ENCODE measurements at places on chromosomes 12 and 14.
A peak's percentile ranks its signal among the peaks of the same experiment; 100 is the strongest.

DNA sequence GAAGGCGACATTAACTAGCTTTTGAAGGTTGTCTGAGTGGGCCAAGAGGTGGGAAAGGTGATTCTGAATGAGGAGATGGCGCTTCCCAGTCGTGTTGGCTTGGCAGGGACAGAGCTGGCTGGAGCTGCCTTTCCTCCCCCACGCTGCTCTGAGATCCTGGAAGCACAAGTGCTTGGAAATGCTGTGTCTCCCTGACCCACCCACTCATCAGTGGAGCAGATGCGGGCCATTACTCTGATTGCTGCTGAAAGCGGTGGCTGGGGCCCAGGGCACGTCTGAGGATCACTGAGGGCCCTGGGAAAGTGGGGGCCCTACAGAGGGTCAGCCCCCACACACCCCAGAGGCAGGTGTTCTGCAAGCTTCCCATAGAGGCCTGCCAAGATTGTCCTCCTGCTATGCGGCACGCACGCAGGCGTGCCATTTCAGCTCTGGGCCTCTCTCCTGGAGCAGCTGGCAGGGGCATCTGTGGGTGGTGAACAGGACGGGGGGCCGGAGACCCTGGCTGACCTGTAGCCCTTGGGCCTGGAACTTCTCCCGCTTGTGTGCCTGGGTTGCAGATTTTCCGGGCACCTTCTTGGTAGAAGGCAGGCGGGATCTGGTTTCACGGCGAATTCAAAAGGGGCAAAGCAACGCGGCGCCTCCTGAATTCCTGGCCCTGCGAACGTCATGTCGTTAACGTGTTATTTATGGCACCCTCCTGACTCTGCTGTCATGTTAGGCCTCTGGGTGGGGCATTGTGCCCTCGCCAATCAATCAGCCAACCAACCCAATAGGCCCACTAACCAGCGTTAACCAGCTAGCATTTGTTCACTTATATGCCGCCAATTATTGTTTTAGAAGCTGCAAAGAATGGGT, 133.8 kb upstream of the TBX3 start:
- no peak for DNase-seq

DNA sequence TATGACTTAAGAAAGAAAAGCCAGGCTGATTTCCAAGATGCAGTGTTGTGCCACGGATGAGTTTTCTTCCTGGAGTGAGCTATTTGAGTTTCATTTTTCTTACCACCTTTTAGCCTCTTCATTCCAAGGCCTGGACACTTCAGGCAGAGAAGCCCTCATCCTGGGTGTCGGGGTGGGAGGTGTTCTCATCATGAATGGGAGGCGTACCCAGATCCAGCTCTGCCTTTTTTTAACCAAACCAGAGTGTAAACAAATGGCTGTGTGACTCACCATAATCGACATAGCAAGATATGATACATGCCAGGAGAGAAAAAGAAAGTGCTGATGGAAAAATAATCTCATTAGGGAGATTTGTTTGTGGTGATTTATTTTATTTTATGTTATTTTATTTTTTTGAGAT, 79.9 kb downstream of the ARF6 start:
- DNase-seq = no peak

GRCh38 chr14:22532345-22533056, 56.5 kb downstream of the DAD1 start:
- no peak for DNase-seq

GRCh38 chr14:82451675-82452074, 918.0 kb upstream of the SEL1L start:
- DNase-seq = no peak

- DNase-seq = no peak
Measured at GRCh38 chr14:28102814-28103213, 663.8 kb upstream of the FOXG1 start.

GRCh38 chr14:104940526-104941150, 16.0 kb downstream of the PLD4 start:
- DNase-seq = no peak

GRCh38 chr12:90627180-90627896, 327.6 kb downstream of the CCER1 start:
- no peak for DNase-seq

GRCh38 chr14:51707327-51707726, 55.6 kb downstream of the FRMD6 start:
- DNase-seq = no peak

- DNase-seq = no peak
Measured at GRCh38 chr14:83842547-83842946, 1687.4 kb upstream of the FLRT2 start.

GRCh38 chr12:118429688-118430383, 53.5 kb downstream of the SUDS3 start:
- no peak for DNase-seq

DNA sequence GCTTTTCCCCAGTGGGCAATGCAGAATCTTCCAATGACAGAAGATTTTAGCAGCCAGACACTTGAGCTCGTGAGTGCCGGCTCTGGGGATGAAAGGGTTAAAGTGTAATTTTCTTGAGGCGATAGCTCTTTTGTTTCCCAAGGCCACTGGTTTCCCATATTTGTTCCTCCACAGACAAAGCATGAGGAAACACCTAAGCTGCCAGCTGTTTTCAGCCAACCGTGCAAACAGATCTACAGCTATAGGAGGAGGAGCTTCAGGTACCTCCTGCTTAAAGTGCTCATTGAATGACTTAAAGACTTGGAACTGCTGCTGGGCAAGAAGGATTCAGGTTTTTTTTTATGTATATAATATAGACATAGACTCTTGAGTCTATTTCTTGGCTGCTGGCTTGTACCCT, 1311.5 kb downstream of the TMEM121 start:
- DNase-seq = no peak

DNA sequence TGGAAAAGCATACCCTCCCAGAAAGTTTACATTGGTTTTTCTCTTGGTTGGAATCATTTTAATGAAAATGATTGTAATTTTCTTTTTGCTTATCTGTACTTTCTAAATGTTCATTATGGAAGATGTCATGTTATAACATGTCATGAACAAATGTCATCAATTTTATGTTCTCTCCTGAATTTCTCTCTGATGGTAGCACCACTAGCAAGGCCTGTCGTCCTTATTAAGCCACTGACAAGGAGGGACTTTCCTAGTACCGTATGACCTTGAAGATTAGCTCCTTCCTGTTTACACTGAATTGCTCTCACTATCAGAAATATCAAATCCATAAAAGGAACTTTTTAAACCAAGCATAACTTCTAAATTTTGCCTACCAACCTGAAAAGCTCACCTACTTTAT, 99.0 kb downstream of the ESR2 start:
- no peak for DNase-seq

- no peak for DNase-seq
Measured at GRCh38 chr14:29388571-29388970, 539.1 kb downstream of the PRKD1 start.

GRCh38 chr14:58198086-58198485, 1.9 kb upstream of the ACTR10 start:
- no peak for DNase-seq

GRCh38 chr12:65903691-65904383, 79.6 kb downstream of the HMGA2 start:
- DNase-seq = no peak

GRCh38 chr12:7019043-7019569, 830 bp upstream of the LPCAT3 start:
- DNase-seq = no peak

DNA sequence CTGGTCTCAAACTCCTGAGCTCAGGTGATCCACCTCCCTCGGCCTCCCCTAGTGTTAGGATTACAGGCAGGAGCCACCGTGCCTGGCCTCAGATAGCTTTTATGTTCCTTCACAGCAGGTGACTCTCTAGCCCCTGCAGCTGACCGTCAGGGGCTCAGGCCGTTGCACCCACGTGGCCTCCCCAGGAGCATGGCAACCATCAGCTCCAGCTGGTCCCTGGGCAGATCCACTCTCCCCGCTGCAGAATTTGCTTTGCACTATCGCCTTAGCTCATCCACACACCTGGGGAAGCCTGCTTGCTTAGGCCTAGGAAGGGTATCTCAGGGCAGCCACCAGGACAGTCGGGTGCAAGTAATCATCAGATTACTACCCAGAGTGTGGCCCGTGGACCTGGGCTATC, 62.6 kb downstream of the TSPAN9 start:
- DNase-seq = no peak

DNA sequence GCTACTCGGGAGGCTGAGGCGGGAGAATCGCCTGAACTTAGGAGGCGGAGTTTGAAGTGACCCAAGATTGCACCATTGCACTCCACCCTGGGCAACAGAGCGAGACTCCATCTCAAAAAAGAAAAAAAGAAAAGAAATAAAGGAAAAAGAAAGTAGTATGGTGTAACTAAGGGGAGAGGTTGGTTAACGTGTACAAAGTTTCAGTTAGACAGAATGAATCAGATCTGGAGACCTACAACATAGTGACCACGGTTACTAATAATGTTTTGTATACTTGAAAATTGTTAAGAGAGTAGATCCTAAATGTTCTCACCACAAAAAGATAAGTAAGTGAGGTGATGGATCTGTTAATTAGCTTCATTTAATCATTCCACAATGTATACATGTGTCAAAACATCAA, 1208.8 kb downstream of the VRK1 start:
- DNase-seq = no peak

GRCh38 chr12:124392271-124392666, 97.4 kb downstream of the RFLNA start:
- DNase-seq = peak; percentile 12

- peak; percentile 88 for DNase-seq
Measured at GRCh38 chr14:74612350-74613021, 449 bp upstream of the LTBP2 start.

DNA sequence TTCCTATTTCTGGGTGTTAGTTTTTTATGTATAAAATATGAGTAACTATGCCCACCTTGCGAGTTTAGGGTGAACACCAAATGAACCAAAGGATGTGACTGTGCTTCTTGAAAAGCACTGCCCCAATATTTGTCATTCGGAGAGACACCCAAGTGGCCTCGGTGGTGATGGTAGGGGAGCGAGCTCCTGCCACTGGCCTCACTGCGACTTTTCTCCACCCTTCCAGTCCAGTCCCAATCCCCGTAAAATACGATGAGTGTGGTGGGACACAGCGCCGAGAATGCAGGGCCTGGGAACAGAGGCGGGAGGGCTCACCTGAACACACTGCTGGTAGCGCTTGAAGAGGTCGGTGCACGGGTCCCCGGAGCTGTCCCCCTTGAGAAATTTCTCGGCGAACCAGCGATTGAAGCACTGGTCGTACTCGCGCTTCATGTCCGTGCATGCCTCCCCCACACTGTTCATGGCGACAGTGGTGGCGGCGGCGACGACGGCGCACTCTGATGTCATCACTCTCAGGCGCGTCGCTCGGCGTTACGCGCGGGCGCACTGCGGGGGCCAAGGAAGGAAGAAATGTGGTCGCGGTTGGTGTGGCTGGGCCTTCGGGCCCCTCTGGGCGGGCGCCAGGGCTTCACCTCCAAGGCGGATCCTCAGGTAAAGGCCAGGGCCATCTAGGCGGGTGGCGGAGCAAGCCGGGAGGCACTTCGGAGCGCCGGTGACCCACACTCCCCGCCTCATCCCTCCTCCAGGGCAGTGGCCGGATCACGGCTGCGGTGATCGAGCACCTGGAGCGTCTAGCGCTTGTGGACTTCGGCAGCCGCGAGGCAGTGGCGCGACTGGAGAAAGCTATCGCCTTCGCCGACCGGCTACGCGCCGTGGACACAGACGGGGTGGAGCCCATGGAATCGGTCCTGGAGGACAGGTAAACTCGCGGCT, at the start of the genes GATC and TRIAP1:
Gene GATC (plus strand): TSS at position 534 of the 933 bp plus-strand sequence. CDS start 37 bp downstream, at position 571.
Gene TRIAP1 (minus strand): TSS at position 474 of the 933 bp plus-strand sequence. CDS start 12 bp downstream, at position 462.
- DNase-seq = peak; percentile 90

Data from activated T-cell treated with anti-CD3 and anti-CD28 coated beads for 48 hours (primary cell).